ENCODE measurements at places on chromosomes 16 and 17.
A peak's percentile ranks its signal among the peaks of the same experiment; 100 is the strongest.

DNA sequence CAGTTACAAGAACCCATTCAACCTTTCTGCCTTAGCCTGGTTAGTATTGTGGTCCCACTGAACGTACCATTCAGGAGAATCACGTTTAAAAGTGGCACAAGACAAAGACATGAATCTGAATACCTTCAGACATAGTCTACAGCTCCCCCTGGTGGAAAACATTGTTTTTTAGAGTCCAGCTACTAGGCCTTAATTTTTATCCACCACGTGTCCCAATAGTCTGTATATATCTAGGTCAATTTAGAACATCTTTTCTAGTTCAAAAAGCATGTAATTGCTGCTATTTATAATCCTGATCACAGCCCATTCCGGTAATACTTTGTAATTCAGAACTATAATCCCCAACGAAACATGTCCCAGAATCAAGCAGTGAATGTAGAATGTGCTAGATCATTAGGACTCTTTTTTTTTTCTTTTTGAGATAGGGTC lies 13.7 kb upstream of the GUCY2D start:
- peak; percentile 30 for DNase-seq

GRCh38 chr17:44247440-44247841 lies 20.5 kb downstream of the SLC4A1 start:
- no peak for DNase-seq

DNA sequence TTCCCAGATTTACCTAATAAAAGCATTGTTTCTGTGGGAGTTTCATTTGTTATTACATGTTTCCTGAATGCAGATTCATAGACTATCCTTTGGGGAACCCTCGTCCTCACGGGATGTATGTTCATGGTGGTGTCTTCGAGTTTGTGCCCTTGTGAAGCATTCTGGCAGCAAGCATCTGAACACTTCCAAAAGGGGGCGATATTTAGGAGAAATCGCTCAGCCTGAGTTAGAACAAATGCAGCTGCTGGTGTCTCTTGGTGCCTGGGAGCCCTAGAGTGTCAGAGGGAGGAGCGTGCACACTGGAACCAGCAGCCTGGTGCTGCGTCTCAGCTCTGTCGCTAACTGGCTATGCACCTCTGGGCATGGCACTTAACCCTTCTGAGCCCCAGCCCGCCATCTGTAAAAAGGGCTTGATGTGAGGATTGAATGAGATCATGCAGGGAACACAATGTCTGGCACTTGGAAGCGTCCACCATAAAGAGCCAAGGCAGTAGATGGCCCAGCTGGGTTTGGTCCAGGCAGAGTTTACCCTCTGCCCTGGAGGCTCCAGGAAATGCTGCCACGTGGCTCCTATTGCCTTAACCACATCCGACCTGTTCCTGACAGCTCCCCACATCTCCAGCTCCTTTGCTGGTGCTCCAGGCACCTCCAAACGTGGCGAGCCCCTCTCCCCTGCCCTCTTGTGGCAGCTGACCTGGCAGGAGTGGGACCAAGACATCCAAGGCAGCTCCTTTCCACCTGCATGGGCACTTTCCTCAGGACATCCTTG lies 25.0 kb upstream of the C16orf78 start:
- DNase-seq: no peak

GRCh38 chr17:43018932-43019331 lies 3.3 kb downstream of the VAT1 start:
- DNase-seq: no peak

- DNase-seq: no peak
These were observed 15.7 kb downstream of the ADCY7 start for GRCh38 chr16:50282010-50282538.

DNA sequence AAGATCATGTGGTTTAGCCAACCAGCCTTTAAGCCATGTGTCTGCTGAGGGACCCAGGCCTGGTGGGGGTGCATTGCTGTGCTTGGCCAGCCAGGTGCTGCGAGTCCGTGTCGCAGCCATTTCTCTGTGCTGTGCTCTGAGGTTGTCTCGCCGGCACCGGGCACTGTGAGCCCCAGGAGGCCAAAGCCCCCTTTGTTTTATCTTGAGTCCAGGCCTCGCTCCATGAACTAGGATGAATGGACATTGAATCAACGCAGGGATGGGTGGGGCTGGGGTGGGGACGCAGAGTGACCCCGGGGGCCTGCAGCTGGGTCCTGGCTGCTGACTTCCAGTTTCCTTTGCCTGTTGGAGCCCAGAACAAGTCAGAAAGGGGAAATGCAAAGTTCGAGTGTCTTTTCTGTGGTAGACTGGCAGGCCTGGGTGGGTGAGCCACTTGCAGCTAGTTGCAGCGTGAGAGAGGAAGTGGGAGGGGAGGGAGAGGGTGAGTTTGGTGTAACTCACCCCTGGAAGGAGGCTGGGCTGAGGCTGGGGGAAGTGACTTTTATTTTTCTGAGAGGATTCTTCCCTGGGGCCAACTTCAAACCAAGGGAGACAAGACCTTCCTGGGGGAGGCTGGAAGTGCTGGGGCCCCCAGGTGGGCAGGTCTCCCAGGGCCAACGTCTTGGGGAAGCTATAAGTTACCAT lies 324.7 kb downstream of the SEC14L1 start:
- no peak for DNase-seq

DNA sequence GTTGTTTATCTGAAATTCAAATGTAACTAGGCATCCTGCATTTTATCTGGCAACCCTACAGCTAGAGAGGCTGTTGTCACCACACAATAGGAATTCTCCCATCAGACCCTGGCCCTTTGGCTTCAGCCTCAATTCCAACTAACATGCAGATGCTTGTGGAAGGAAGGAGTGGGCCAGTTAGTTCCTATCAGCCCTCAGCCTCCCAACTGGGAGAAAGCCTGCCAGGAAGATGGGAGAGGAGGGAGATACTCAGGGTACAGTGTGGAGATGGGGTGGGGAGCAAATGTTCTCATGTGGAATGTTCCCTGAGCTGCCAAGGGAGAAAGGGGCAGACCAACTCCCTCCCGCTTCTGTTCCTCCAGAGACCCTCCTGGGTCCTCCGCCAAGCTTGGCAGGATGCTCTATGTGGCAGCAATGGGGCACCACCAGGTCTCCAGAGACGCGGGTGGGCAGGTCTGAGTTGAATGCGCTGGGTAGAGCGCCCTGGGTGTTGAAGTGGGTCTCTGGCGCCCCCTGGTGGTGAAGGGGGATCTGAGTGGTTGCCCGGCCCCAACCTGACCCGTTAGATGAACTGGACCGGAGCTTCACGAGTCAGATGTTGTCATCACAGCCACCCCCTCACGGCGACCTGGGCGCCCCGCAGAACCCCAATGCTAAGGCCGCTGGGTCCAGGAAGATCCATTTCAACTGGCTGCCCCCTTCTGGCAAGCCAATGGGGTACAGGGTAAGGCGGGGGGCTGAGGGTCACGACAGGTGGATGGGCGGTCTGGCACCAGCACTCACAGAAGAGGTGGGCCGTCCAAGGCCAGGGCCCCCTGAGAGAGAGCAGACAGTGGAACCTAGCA lies 15.2 kb downstream of the GALK1 start:
- DNase-seq: peak; percentile 54

DNA sequence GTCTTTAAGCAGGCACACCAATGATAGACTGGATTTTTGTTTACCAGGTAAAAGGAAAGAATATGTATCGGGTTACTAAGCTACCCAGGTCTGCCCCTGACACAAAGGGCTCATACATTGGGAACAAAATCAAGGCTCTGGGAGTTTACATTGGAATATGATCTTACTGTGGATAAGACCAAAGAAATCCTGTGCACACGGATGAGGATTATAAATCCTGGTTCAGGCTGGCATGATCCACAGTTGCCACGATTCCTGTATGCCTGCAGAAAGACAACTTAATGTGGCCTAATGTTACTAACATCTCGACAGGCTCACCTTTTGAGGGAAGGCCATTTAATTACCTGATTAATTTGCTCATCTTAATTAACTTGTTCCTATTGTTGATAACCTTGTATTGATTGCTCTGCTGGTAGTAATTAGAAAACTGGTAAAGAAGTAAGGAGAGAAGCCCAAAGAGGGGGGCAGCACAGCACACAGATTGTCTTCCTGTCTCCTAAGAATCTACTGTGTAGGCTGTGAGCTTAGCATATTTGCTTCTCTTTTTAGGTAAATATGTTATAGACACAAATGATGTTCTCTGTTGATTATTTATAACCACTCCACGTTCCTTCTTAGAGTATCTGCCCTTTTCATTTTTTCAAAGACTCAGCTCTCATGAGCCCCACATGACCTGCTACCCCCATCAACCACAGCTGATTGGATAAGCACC lies 51.0 kb upstream of the TOX3 start:
- peak; percentile 58 for DNase-seq

- DNase-seq: no peak
These were observed 11.4 kb upstream of the C1QL1 start for GRCh38 chr17:44979426-44979995.

DNA sequence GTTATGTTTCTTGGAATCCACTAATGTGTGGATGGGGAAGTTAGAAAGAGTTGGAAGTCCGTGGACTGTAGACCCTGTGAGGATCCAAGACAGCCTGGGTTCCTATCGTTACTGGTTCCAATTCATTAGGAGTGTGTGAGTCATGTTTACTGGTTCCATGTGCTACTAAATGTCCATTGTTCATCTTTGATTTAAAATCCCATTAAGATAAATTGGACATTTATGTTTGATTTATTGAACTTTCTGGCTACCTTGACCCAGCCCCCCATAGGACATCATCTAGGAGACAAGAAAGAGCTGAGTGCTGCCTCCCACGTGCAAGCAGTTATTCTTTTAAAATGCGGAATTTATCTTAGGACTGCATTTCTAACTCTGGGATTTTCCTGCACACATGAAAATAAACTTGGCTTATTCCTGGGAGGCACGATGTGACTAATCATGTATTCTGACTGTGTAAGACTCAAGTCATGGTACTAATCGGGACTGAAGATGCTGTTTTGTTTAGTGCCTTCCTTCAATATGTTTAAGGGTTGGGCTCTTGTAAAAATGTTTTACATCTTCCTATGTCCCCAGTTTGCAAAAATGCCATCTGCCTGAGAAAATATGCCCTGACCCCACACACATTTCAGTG lies 53.4 kb downstream of the RGS9 start:
- no peak for DNase-seq

DNA sequence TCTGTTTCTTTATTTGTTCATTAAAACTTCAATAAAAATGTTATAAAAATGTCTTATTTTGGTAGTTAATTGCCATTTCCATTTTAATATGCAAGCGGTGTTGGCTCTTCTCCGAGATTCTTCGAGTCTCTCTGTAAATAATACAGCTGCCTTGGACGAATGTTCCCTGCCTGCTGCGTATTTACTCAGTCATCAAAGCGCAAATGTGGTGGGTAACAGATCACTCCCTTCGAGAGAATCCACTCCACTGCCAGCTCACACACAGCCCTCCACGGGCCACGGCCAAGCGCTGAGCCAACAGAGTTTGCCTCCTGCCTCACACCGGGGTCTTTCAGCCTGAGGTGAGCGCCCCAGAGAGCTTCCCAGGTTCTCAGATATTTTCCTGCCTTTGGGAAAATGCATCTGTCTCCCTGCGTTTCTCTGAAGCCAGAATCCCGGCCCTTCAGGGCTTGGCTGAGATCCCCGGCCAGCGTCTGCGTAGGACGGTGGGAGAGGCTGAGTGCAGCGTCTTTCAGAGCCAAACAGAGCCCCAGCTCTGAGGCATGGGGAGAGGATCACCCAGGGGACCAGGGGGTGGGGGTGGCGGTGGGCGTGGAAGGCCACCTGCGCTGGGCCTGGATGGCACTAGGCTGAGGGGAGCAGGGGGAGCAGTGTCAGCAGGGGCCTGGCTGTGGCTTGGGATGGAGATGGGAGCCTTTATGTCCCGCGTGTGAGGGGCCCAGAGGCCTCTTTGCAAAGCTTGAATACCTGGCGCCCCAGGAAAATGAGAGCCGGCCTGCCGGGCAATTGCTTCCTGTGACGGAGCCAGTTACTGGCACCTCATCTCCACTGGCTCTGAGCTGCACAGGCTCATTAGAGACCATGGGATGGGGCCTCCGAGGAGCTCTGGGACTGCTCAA lies 248.7 kb downstream of the RBFOX3 start:
- no peak for DNase-seq

- DNase-seq: no peak
These were observed 12.1 kb upstream of the ALDOA start for GRCh38 chr16:30053376-30054015.

- no peak for DNase-seq
These were observed 10.9 kb upstream of the KRTAP17-1 start for GRCh38 chr17:41326173-41327145.

DNA sequence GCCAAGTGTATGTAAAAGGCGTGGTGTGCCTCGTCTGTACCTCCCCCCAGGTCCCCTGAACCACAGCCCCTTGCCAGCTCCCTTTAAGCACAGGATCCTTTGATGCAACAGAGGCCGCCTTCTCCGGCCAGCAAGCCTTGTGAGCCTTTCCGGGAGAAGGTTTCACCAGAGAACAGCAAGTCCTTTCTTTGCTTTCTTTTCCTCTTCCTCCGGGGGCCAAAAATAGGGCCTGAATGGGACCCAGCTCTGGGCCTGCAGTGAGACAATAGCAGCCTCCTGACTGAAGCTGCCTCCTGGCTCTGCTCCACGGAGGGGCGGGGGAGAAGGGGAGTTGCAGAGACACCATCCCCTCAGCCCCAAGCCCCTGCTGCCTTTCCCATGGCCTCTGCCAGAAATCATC lies 9.0 kb downstream of the ADGRG1 start:
- DNase-seq: peak; percentile 6

DNA sequence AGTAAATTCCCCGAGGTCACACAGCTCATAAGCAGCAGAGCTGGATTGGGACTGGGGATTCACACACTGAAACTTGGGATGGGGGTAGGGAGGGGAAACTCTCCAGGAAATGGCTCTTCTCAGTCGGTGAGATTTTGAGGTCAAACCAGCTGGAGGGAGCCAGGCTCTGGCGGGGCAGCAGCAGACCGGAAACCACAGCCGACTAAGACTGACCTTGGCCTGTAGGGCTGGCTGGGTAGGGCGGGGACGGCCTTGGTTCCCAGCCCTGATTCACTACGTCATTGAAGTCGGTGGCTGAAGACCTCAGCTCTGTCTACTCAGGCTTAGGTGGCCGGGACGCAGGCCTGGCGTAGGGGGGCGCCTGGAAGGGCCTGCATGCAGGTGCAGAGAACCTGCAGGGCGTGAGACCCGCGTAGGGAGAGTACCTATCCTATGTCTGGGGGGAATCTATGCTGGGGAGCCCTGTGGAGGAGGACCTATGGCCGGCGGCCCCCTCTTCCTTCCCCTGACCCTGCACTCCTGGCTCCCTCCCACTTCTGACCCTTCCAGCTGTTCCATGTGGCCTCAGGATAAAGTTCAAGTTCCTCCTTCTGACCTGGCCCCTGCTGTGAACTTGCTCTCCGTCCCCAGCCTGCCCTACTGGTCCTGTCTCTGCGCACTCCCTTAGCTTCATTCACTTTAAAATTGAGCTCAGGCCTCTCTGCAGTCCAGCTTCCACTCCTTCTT lies 11.9 kb upstream of the SLC4A1 start:
- no peak for DNase-seq

DNA sequence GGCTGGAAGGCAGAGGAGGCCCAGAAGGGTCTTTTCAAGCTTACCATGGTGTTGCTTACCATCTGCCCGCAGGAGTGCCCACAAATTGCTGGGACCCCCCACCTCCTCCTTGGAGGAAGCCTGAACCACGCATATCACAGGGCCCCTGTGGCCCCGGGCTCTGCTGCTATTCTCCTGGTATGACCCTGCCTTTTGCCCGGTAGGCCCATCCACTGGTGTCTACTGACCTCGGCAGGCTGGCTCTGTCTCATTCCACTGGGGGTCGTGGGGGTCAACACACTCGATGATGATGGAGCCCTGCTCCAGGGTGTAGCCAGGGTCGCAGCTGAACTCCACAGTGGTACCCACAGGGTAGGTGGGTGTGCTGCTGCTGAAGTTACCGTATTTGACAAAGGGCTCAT lies 8.2 kb upstream of the PHF12 start:
- no peak for DNase-seq

Measured in NCI-H1092 (cell line).